HCT116 (cell line): ENCODE measurements at places on chromosomes 3 and 15. TPM values are rescaled to one million over a fixed set of nuclear protein-coding genes. Genes with fewer than 3 reads are reported as not detected.

GRCh38 chr15:40340740-40341400 is at the start of gene CCDC9B:
TSS of gene CCDC9B (minus strand) at chr15:40340939. CDS start at chr15:40340819, 120 bp downstream.
- peak; percentile 48 for DNase-seq

Gene RTP3
- not detected for total RNA-seq

DNA sequence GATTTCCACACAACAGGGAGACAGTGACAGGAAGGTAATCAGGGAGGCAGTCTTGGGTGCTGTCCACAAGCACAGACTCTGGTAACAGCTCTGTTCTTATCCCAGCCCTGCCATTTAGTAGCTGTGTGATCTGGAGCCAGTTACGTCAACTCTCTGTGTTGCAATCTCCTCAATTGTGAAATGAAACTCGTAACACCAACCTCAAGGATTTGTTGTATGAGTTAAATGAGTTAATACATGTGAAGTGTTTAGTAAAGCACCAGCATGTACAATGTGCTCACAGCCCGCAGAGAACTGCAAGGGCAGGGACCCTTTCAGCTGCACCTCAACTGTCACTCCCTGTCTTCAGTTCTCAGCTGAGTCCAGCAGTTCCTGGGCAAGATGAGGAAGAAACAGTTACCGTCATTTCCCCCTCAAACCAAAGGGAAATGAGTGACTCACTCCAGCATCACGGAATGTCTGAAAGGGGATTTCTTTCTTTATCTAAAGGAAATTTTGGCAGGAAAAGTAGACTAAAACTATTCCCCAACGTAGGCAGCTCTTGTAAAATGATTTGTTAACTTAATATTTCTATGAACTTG is 39.9 kb upstream of the MB21D2 start:
- DNase-seq = no peak

- no peak for DNase-seq
These were observed 93.7 kb upstream of the DPPA4 start for GRCh38 chr3:109430911-109431563.

Gene PTPRG
- 32.1 TPM for total RNA-seq

DNA sequence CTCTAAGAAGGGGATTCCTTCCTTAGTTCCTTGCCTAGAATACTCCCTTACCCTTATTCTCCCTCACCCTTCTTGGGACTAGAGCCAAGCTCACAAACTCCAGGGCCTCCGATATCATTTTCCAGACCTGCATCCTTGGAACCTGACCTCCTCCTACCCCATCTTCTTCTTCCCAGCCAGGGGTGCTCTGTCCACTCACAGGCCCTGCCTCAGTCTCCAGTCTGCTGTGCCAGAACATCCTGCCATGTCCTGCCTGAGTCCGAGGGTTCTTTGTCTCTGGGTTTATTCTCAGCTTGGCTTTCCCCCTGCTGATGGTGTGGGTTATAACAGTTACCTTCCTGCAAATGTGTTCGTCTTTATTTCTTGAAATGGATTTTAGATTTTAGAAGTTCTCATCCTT is 59.9 kb upstream of the MCF2L2 start:
- no peak for DNase-seq

GRCh38 chr3:112803467-112803866 is 43.2 kb downstream of the CD200R1L start:
- no peak for DNase-seq

DNA sequence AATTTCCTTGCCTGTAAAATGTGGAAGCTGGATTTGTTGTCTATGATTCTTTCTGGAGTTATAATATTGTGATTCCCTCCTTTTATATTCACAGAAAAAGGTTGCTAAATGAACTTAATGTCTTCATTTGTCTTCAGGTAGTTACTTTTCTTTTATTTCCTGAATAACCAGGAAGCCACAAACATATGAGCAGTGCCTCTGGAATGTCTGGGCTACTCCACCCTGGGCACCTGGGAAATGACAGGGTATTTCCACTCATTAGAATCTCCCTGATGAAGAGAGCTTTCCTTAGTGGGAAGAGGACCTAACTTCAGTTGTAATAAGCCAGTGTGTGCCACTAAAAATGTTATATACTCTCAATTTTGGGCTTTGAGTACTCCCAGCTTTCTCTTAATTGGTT is 3.8 kb upstream of the SLMAP start:
- DNase-seq = peak; percentile 88

DNA sequence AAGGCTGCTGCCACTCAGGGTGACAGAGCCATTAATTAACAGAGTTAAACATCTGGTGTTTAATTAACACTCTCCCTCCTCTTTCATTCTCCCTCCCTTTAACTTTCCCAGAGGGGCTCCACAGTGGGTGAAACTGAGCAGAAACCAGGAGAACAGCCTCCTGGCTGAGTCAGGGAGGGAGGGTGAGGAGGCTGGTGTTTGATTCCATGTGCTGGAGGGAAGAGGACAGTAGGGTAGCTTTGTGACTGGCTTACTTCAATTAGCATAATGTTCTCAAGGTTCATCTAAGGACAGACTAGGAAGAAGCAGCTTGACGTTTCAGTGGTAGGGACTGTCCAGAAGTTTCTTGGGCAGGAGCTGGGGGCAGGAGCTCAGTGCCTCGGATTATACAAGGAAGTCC is 62.8 kb downstream of the SEMA5B start:
- no peak for DNase-seq
